ENCODE measurements at places on chromosomes 12 and 14.
A peak's percentile ranks its signal among the peaks of the same experiment; 100 is the strongest.

DNA sequence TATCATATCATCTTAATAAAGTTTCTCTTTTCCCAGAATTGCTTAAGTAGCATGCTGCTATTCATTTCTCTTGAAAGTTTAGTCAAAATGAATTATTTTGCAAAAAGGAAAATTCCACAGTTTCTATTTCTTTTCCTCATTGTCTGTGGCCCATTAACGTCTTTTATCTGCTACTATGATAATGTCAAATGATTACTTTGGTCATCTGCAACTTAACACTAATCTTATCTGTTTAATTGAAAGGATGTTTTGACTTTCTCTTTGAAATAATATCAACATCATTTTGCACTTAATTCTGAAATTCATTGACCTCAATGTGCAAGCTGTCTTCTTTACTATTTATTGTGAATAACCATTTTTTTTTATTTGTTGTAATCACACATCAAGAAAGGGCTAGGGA, 146.5 kb upstream of the SLCO1C1 start:
- no peak for DNase-seq

DNA sequence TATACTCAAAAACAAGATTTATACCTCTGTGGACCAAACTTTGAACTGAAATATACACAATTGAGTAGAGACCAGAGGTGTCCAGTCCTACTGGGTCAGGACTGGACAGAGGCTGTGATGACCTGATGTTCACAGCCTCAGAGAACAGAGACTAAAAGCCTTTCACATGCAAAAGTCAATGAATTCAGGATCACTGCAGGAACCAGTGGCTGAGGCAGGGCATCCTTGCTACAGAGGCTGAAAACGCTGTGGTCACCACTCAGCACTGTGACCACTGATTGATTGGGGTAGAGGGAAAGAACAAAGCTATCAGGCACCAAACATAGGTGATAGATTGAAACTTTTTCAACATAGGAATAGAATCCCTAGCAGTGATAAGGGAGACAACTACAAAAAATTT, 25.1 kb downstream of the GRIP1 start:
- no peak for DNase-seq

GRCh38 chr12:130504840-130505175, 167.1 kb downstream of the PIWIL1 start:
- no peak for DNase-seq

DNA sequence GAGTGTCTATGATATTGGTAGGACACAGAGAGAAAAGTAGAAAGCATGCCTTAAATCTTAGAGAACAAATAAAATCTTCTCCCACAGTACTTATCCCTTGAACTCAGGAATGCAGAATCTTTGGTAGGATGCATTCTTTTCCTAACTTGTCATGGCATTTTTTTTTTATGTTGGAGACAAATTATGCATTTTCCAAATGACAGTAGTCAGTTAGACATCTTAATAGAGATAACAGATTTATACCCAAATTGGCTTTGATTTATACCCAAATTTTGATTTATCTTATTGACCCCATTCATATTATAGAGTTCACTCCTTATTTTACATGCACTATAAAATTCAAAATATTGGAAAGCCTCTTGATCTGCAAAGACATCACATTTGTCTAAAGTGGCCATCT, 132.9 kb downstream of the CNTN1 start:
- DNase-seq: no peak

DNA sequence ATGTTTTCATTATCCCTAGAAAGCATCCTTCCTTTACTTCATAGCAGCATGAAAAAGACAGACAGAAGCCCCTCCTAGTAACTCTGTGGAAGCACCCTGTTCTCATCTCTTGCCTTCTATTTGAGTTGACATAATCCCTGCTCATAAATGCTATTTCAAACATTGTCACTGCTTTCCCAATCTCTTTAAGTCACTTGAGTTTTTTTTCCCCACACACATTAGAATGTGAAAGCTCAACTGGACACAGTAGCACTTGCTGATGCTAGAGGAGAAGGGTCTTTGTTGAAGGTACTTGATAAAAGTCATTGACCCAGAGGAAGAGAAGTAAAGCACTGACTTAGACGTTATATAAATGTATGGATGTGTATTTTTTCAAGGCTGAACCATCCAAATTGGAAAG, 3.0 kb downstream of the E2F7 start:
- DNase-seq: no peak

GRCh38 chr14:61555056-61555838, 140.1 kb upstream of the HIF1A start:
- DNase-seq: no peak

DNA sequence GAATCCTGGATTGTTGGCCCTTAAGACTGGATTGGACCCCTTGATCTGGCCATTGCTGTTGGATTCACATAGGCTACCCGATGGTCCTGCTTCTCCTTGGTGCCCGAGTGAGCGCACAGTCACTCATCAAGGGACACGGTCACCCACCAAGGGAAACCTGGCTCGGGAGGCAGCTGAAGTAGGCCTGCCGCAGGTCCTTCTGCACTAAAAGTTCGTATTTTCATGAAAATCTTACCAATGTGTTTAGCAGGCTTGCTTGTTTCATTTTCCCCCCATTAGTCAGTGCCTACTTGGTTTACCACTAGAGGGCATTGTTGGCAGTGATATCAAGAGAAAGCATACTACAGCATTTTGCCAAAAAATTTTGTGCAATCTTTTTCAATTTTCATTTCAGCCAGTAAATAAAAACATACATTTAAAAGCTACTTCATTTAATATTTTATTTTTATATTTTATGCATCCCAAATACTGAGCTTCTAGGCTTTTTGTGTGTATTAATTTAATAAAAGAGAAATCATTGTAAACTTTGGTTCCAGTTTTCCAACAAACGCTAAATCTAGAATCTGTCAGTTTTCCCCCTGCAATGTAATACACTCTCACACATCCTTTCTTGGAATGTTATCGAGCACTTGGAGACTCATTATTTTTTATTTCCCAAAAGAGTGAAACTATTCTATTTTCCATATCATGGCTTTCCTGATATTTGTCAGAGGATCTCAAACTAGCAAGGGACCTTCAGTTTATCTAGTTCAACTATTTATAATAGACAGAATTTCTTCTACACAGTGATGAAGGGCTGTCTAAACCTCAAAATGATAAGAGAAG, 116.7 kb downstream of the LMNTD1 start:
- DNase-seq: peak; percentile 49

DNA sequence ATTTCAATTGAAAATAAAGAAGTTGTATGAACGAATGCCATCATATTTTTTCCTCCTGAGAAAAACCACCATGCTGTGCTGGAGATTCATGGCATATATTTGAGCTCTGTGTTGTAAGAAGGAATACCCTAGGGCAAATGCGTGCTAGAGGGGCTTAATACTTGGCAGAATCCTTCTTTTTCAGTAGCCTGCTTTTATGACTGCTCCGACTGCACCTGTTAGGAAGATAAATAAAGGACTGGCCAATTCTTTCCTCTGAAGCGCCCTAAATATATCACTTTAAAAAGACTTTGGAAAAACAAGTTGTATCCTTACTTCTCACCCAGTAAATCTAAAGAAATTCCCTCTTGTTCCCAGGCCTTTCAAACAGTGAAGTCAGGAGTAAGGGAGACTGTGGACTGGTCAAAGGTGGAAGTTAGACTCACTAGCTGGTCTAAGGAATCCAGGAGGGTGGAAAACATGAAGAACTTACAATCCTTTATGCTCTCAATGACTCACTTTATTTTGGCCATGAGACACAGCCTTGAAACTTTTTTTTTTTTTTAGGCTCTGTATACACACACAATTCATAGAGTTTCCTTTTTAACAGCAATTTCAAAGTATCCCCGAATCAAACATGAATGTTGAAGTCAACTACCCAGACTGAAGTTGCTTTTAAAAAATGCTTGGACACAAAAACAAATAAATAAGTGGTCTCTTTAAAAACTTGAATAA, 5.2 kb downstream of the MYBPC1 start:
- no peak for DNase-seq

GRCh38 chr12:92719674-92720073, 16.9 kb downstream of the PLEKHG7 start:
- no peak for DNase-seq

DNA sequence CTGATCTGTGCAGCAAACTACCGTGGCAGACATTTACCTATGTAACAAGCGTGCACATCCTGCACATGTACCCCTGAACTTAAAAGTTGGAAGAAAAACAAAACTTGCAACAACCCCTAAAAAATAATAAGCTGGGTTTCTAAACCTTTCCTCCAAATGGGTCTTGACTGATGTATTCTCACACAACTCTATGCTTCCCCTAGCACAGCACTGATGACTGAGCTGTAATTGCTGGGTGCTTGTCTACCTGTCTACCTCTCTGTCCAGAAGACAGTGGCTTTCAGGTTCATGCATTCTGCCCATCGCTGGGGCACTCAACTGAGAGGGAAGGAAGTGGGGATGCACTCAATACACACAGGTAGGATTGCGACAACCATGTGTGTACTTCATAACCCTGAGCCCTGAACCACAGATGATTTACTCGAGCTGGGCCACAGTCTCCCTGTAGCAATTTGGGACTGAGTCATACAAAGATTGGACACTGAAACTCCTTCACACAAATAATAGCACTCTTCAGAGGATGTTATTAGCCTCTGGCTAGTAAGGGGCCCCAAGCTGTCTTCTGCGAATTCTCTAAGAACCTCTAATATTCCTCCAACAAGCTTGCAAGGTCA, 44.8 kb upstream of the TMPO start:
- no peak for DNase-seq

DNA sequence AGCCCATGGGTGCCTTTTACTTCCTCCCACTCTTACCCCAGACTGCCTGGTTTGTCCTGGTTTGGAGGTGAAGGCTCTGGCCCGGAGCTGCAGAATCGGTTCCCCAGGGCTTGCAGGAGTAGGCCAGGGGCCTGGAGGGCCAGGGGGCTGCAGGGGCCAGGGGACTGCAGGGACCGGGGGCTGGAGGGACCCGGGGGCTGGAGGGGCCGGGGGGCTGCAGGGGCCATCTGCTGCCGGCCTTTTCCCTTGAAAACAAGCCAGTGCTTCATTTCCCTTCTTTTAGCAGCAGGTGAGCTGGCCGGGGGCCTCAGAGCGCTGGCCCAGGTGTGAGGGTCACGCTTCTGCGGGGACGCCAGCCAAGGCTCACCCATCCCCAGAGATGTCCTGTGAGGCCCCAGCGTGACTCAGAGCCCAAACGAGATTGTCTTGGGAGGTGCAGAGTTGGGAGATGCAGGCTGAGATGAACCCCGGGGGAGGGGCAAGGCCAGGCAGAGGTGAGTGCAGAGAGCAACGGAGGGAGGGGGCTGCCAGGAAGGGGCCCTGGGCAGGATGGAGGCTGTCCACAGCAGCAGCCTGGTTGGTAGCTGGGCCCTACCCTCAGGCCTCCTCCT, 154.9 kb downstream of the KIF26A start:
- DNase-seq: no peak

GRCh38 chr14:85539510-85539909, 9.6 kb downstream of the FLRT2 start:
- no peak for DNase-seq

GRCh38 chr14:73719361-73719760, 5.2 kb upstream of the PNMA1 start:
- DNase-seq: no peak

GRCh38 chr14:74514471-74514941, 20.9 kb downstream of the ISCA2 start:
- DNase-seq: no peak

DNA sequence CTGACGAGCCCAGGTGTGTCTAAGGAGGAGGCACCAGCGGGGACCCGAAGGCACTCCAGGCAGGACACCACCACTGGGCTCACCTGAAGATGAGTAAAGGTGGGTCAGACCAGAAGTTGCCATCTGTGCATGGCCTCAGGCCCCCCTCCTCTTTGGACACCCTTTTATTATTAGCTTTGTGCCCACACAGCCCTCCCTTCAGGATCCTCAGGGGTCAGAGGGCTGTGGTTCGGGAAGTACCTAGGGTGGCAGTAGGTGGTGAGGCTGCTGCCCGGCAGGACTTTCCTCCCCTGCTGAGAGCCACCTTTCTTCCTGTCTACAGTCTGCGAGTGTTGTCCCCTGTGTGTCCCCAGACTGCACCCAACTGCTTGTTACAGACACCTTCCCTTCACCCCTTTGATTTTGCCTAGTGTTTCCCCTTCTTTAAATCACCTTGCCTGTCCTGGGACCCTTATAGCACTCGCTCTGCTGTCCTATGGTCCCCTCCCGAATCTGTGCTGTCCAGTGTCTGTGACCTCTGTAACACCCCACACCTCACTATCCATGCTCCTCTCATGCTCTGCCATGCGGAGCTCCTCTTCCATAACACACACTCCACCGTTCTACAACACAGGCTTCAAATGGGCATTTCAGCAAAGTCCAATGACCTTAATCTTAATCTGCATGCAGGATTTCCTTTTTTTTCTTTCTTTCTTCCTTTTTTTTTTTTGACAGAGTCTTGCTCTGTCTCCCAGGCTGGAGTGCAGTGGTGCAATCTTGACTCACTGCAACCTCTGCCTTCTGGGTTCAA, 25.7 kb downstream of the SOAT2 start:
- no peak for DNase-seq

DNA sequence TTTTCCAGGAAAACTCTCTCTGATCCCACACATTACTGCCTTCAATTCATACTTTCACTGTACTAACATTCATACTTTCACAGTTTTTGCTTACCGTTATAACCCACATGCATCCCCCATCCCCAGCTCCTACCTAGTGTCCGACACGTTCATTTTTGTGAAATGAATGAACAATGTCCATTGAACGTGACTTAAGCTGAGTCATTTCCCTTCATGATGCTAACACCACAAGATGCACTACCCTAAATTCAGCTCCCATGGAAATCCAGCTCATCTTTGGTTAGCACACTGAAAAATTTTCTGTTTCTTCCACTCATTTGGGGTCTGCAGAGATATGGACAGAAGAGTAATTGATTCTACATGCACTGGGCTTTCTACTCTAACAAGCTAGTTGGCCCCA, 84.7 kb downstream of the GALNT4 start:
- no peak for DNase-seq

DNA sequence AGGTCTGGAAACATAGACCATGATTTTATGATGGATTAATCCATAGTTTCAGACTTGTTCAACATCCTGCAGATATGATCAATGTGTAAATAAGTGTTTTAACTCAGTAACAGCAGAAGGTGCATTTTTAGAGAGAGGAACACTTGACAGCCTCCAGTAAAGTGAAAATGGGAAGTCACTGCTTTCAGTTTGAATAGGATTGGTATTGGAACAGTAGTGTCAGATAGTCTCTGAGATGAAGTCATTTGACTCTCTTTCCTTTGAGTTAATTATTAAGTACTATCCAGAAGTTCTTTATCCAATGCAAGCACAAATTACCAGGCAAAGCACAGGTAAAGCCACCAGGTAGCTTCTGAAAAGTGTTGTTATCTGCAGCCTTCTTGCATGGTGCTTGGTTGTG, 14.5 kb upstream of the NAV3 start:
- no peak for DNase-seq

DNA sequence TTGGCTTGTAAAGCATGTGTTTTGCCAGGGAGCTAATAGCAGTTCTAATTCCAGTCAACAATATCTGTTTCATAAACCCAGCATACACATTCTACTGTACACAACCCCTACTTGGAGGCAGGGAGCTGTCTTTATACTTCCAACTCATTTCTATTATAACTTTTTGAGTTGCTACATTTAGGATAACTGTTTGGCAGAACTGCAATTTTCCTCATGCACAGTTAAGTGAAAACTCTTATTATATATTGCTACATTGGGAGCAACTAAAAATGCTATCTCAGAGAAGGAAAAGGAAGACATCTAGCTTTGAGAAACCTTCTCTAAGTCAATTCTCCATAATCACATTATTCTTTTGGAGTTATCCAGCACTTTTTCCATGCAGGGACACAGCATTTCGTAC, 480.2 kb downstream of the RPS29 start:
- DNase-seq: no peak

Measured in GDM1 (cell line).